ENCODE measurements at places on chromosomes 1 and 21. TPM values are rescaled to one million over a fixed set of nuclear protein-coding genes. Genes with fewer than 3 reads are reported as not detected.

DNA sequence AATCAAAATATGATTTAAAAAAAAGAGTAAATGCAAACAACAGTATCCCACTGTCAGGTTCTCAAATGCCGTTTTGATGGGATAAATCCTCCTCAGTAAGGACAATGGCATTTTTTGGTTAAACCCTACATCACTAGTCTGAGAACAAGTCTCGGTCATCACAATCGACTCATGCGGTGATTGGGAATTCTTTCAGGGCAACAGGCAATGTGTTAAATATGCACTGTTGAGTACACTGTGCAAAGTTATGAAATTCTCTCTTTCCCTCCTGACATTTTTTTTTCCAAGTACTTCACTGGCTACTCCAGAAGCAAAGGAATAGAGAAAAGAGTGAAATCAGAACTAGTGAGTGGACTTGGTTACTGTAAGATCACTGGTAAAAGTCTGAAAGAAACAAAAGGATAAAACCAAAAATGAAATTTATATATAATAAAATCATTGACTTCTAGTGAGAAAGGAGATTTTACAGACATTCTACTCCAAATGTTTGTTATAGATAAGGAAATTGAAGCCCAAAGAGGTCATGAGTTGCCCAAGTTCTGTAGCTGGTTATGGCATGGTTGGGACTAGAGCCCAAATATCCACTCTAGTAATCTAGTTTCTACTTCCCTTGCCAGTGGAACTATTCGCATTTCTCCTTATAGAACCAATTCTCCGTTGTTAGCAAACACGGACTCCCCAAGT, 111.3 kb downstream of the TGFBR3 start:
- no peaks in the 10 kb centered on the region for H3K36me3 ChIP-seq
- no peak overlapping the region for H3K4me3 ChIP-seq
- no peak for DNase-seq

Gene IL24
- 0.09 TPM for total RNA-seq

Gene ACTN2
- total RNA-seq: 0.38 TPM

DNA sequence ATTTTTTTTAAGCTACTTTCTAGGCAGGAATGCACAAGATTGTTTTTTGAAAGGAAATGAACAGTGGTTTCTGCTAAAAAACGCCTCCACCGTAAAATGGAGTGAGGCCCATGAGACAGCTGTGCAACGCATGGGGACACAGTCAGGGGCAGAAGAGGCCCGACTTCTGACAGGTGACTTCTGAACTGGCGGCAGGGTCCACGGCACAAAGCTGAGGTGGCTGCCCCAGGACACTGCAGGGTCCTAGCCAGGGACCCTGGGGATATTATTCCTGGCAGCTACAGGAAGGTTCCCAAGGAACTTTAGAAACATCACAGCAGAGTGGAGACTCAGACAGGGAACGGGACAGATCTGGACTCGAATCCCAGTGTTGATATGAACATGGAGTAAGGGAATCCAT, 75.1 kb downstream of the SIM2 start:
- peak; percentile 23 for DNase-seq
- H3K27me3 ChIP-seq: no peaks in the 10 kb centered on the region
- no peak overlapping the region for H3K27ac ChIP-seq
- no peak overlapping the region for H3K4me3 ChIP-seq

GRCh38 chr1:205918955-205919746, 24.1 kb downstream of the SLC26A9 start:
- H3K27ac ChIP-seq: no peak overlapping the region
- peak; percentile 64 for DNase-seq
- H3K4me1 ChIP-seq: no peaks in the 10 kb centered on the region

DNA sequence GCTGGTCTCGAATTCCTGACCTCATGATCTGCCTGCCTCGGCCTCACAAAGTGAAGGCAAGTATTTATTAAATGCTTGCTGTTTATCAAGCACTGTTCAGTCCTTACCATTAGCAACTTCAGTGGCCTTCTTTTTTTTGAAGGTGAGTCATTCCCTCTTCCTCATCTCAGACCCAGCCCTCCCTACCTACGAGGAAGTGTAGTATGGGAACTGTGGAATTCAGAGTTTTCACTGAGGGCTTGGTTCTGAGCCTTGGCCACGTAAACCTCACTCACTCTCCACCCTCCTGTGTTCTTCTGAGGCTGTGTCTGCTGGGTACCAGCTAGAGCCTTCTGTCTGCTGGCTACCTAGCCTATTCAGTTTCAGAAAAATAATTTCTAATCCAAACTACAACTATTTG, 218.3 kb upstream of the SGIP1 start:
- no peak for DNase-seq
- H3K27ac ChIP-seq: no peak overlapping the region
- H3K36me3 ChIP-seq: no peaks in the 10 kb centered on the region
- no peak overlapping the region for H3K4me3 ChIP-seq
- no peaks in the 10 kb centered on the region for H3K27me3 ChIP-seq

Gene CRABP2
- total RNA-seq: 20.7 TPM

GRCh38 chr21:46557919-46558392, 46.9 kb downstream of the S100B start:
- H3K4me1 ChIP-seq: no peaks in the 10 kb centered on the region
- peaks cover 73% of the 10 kb centered on the region for H3K36me3 ChIP-seq
- peak overlapping the region; percentile 13 for H3K27ac ChIP-seq
- DNase-seq: no peak
- H3K4me3 ChIP-seq: no peak overlapping the region
- H3K27me3 ChIP-seq: no peaks in the 10 kb centered on the region

- no peak for DNase-seq
- H3K27me3 ChIP-seq: no peaks in the 10 kb centered on the region
- H3K4me1 ChIP-seq: peaks cover 7% of the 10 kb centered on the region
- peaks cover 7% of the 10 kb centered on the region for H3K36me3 ChIP-seq
- peak overlapping the region; percentile 68 for H3K4me3 ChIP-seq
Observed at GRCh38 chr1:27726173-27727044, 648 bp downstream of the FAM76A start.

DNA sequence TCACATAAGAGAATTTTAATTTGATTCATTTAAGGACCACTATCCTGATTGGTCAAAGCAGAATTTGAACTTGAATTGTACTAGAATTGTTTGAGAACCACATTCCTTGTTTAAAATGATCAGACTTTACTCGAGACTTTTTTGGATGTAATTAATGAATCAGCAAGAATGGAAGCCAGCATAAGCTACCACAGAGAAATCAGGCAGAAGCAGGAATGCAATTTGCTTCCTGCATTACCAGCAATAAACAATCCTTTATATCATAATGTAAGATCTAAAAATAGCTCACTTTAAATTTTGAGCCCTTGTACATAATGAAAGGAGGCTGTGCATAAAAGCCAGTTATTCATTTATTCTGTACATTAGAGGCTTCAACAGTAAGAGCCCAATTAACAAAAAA, 119.8 kb upstream of the BACE2 start:
- no peaks in the 10 kb centered on the region for H3K27me3 ChIP-seq
- no peaks in the 10 kb centered on the region for H3K36me3 ChIP-seq
- no peaks in the 10 kb centered on the region for H3K4me1 ChIP-seq

Gene BSND
- 0.14 TPM for total RNA-seq

Gene MFSD2A
- total RNA-seq: 2.3 TPM

- no peaks in the 10 kb centered on the region for H3K36me3 ChIP-seq
- no peaks in the 10 kb centered on the region for H3K4me1 ChIP-seq
- H3K4me3 ChIP-seq: no peak overlapping the region
- no peak for DNase-seq
- H3K27me3 ChIP-seq: no peaks in the 10 kb centered on the region
Observed at GRCh38 chr1:157314408-157314807, 176.2 kb upstream of the ETV3 start.

Gene FCRL5
- 0.80 TPM for total RNA-seq

GRCh38 chr1:65629788-65630187, 162.9 kb upstream of the PDE4B start:
- H3K27ac ChIP-seq: no peak overlapping the region
- DNase-seq: no peak
- H3K4me1 ChIP-seq: no peaks in the 10 kb centered on the region
- H3K4me3 ChIP-seq: no peak overlapping the region
- H3K27me3 ChIP-seq: no peaks in the 10 kb centered on the region

All from thymus (tissue), 14 donors.